Stimulated activated CD4-positive, alpha-beta T cell treated with anti-CD3 and anti-CD28 coated beads, Interleukin-2, amount 100 ng/mL, for 48 hours (primary cell): ENCODE measurements at places on chromosomes 5 and 9.
A peak's percentile ranks its signal among the peaks of the same experiment; 100 is the strongest.

- no peak for DNase-seq
Observed at GRCh38 chr9:76213751-76214150, 180.5 kb downstream of the RFK start.

GRCh38 chr9:137978262-137978714 lies 100.7 kb downstream of the CACNA1B start:
- DNase-seq: no peak

GRCh38 chr5:140794595-140795258 lies at the start of gene PCDHA2:
Gene PCDHA2, plus strand, starts transcription at chr5:140794852.
- no peak for DNase-seq

DNA sequence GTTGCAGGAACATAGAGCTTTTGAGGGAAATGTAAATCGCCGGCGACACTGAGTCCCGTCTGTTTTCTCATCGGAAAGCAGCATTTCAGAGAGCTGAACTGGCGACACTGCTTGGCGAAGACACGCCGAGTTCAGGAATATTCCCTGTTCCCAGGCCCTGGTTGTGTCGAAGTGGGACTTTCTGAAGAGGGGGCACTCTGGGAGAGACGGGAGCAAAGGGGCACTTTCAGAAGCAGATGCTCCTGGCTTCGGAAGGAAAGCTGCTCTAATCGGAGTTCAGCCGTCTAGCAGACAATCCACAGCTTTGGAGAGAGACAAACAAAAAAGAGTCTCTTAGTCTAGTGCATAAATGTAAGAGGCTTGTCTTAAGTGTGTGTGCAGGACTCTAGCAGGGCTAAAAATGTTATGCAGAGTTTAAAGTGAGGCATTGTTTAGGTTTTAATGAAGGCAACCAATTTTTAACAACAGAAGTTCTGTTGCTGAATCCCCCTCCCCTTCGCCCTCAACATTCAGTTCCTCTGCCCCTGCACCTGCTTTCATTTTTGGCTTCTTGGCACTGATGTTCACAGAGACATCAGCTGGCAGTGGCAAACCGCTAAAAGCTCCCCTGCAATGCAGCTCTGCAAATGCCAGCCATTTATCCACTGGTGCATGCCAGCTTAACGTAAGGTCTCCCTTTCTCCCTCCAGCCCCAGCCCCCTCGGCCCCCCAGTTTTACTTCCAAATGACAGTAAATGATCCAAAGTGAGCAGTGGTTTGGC lies 289.5 kb upstream of the MPDZ start:
- DNase-seq: no peak

GRCh38 chr5:16628376-16628775 lies 11.6 kb upstream of the RETREG1 start:
- no peak for DNase-seq

DNA sequence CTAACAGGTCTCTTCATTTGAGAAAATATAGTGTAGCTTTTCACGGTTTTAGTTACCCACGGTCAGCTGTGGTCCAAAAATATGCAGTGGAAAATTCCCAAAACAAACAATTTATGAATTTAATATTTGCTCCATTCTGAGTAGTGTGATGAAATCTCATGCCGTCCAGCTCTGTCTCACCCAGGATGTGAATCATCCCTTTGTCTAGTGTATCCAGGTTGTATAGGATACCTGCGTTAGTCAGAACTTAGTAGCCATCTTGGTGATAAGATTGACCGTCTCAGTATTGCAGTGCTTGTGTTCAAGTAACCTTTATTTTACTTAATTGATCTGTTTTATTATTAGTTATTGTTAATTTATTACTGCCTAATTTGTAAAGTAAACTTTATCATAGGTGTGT lies 41.1 kb downstream of the NDUFS4 start:
- no peak for DNase-seq

- no peak for DNase-seq
Observed at GRCh38 chr9:22415941-22416691, 30.5 kb upstream of the DMRTA1 start.

DNA sequence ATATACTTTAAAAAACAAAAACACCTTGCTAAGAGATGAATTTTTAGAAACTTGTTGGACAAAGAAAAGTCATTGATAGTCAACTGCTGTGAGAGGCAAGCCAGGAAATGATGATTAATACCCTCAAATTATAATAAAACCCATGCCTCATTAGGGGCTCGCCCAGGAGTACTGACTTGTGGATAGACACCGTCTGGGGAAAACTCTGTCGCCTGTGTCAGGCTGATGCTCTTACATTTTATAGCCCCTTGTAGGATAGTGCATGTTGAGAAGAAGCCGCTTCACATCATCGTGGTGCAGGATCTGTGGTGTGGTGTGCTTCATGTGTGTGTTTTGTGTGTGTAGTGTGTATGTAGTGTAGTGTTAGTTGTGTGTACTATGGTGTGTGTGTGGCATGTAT lies 39.1 kb downstream of the SYK start:
- no peak for DNase-seq

DNA sequence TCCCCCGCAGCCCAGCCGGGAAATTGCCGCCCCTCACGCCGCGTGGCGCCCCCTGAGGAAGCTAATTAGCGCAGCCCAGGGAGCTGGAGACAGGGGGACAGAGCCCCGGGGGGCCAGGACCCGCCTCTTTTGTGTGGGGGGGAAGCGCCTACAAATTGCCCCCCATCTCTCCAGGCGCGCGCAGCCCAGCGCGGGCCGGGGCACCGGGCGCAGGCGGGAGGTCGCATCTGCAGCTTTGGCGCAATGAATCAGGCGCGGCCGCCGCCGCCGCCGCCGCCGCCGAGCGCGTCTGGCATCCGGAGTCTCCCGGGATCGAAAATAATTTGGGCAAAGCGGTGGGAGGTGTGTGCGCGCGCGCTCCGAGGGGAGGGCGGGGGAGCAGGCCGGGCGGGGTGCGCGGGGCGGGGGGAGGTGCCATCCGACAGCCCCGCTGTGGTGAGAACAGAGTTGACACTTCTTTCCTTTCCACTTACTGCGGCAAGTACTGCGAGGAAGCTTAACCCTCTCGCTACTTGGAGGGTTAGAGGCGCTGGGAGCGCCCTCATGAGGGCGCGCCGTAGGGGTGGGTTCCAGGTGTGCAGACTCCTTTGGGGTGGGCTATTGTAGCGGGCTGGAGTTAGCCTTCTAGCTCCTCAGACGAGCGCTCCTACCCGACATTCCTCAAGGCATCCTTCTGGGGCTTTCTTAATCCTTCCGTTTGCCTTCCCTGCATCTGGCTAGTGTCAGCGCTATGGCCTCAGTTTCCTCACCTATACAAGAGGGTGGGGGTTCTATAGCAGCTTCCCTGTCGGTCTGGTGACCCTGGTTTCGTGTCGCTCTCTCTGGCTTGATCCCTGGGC lies 63.1 kb downstream of the CXXC5 start:
- DNase-seq: peak; percentile 43

- no peak for DNase-seq
Observed at GRCh38 chr9:129309041-129309430, 131.0 kb upstream of the IER5L start.
